Stimulated activated CD4-positive, alpha-beta T cell treated with anti-CD3 and anti-CD28 coated beads, Interleukin-12 subunit alpha, Interleukin-12 subunit beta, amount 100 ng/mL, for 4 hours (primary cell): ENCODE measurements at places on chromosomes 2 and 18.

- no peak for DNase-seq
Observed at GRCh38 chr2:151437630-151438029, 27.9 kb downstream of the RIF1 start.

DNA sequence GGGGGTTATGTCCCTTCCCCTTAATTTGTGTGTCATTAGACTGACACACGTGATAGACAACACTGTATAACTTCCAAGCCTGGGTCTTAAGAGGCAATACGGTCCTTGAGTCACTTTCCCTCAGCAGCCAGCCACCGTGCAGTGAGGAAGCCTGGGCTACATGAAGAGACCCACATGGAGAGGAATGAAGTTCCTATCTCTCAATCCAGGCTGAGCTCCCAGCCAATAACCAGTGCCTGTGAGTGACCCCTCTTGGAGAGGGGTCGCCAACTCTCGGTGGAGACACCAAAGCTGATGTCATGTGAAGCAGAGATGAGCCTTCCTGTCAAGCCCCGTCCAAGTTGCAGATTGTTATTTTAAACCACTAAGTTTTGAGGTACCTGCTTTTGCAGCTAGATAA lies 5.7 kb upstream of the WDSUB1 start:
- DNase-seq, result no peak

DNA sequence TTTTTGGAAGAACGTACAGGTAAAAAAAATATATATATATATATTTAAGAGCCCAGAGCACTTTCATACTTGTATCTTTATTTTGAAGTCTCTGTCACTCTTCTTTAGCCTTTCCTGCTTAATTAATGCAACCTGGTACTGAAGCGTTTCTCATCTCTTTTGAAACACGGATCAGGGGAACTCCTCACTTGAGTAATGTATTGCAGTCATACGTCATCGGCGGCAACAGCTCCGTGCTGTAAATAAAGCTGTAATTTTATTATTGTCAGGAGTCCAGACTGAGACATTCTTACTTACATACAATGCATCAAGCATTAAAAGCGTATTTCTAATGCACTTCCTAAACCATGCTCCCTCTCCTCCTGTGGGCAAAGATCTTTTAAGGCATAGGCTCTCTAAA lies 514.7 kb downstream of the SOX11 start:
- DNase-seq, result no peak

DNA sequence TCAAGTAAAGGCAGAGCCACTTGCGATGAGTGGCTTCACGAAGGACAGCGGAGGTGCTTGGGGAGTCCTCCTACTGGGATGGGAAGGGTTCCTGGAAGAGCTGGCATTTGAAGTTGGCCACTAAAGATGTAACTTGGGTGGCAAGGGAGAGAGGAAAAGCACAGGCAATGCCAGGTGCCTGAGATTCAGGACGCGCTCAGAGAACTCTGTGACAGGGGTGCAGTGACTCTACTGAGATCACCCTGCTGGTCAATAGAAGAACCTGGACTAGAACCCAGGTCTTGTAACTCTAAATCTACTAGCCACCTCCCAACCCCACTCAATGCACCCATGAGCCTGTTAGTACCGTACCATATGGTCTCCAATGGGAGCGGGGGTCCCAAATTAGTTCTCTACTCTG lies 5.4 kb upstream of the GRHL1 start:
- DNase-seq, result no peak

GRCh38 chr18:6239716-6240115 lies 175.0 kb downstream of the L3MBTL4 start:
- no peak for DNase-seq

GRCh38 chr2:60549928-60550177 lies 3.6 kb downstream of the BCL11A start:
- DNase-seq, result no peak

GRCh38 chr2:166436189-166436588 lies 57.9 kb downstream of the SCN7A start:
- no peak for DNase-seq

- DNase-seq, result no peak
Observed at GRCh38 chr2:224024270-224024669, 14.8 kb downstream of the SERPINE2 start.

DNA sequence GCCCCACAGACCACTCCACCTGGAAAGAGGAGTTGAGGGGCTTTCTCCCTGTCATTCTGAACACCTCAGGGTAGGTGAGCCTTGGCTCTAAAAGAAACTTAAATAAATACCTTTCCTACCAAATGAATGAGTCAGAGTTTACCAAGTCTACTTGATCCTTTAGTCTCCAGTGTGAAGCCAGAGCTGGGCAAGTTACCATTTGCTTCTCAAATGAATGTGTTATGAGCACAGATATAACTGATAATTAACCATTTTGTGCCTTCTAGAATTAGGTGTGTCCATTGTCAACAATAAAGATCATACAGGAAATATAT lies 347.7 kb downstream of the KIAA1328 start:
- DNase-seq, result no peak

GRCh38 chr18:14943967-14944636 lies 196.1 kb downstream of the ANKRD30B start:
- DNase-seq, result no peak

DNA sequence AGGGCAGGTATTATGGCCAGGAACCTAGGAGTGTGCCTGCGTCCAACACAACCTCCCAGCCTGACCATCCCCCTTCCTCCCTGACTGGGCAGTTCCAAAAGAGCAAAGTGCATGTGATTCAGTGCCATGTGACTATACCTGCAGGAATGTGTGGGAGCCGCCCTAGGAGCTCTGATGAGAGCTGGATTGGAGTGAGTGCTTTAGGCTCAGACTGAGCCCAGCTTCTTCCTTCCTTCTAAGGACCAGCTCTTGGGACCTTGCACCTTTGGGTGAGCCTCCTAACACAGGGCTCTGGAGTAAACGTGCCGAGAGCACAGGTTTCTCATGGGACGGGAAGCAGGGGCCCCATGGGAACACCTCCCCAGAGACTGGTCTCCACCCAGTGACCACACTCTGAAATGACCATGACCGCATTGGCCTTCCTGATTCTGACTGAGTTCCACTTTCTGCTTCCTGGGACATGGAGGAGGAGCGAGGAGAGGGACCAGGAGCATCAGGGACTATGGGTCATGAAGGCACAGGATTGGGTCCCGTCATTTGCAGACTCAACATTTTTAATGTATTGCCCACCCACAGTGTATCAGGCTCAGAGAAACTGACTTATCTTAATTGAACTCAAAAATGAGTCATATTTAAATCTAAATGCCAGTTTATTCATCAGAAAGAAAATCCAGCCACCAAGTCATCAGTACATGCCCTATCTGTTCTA lies 87.8 kb upstream of the BCL2L11 start:
- no peak for DNase-seq
